ENCODE measurements at places on chromosomes 3 and 15.

DNA sequence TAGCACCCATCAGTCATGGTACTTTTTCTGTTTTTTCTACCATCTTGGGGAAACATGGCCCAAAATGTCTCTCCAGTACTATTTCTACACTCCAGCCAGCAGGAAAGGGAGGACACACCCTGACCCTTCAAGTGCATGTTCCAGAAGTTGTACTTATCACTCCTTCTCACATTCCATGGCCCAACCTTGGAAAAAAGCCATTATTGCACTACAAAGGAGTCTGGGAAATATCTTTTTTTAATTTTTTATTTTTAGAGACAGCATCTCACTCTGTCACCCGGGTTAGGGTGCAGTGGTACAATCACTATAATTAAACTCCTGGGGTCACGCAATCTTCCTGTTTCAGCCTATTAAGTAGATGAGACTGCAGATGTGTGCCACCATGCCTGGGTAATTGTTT lies 100.0 kb upstream of the PPP2R3A start:
- DNase-seq: no peak

GRCh38 chr3:87229113-87229512 lies 2.0 kb downstream of the CHMP2B start:
- no peak for DNase-seq

GRCh38 chr3:193241716-193242115 lies 694 bp downstream of the PLAAT1 start:
- DNase-seq: no peak

GRCh38 chr15:32651229-32651837 lies 9.8 kb downstream of the SCG5 start:
- peak; percentile 54 for DNase-seq

DNA sequence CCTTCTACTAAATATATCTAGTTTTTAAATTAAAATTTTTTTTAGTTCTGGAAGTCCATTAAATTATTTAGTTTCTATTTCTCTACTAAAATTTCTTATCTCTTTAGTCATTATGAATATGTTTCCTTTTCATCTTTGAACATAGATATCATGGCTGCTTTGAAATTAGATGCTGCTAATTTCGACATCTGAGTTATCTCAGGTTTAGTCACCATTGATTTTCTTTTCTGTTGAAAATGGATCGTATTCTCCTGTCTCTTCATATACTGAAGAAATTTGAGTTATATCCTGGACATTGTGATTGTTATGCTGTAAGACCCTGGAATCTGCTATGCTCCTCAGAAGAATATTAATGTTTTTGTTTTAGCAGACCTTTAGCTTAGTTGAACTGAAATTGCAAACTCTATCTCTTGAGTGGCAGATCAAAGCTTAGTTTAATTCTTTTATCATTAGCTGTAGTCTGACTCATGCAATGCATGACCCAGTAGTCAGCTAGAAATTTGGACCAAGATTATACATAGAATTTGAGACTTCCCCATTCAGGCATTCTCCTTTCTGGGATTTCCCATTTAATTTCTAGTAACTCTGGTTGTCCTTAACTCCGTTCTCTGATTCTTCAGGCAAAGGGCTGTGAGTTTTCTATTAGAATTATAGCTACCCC lies 439.8 kb upstream of the IL12A start:
- DNase-seq: no peak

- no peak for DNase-seq
Observed at GRCh38 chr3:125436921-125437320, 61.8 kb upstream of the ZNF148 start.

DNA sequence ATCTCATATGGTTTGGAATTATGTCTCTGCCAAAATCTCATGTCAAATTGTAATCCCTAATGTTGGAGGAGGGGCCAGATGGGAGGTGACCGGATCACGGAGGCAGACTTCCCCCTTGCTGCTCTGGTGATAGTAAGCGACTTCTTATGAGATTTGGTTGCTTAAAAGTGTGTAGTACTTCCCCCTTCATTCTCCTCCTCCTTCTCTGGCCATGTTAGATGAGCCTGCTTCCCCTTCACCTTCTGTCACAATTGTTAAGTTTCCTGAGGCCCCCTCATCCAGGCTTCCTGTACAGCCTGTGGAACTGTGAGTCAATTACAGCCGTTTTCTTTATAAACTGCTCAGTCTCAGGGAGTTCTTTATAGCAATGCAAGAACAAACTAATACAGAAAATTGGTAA lies 51.1 kb downstream of the NEDD4 start:
- peak; percentile 84 for DNase-seq

GRCh38 chr3:13301286-13301987 lies 118.7 kb downstream of the NUP210 start:
- DNase-seq: no peak

GRCh38 chr3:175526609-175527280 lies 667.6 kb downstream of the NAALADL2 start:
- DNase-seq: peak; percentile 40

DNA sequence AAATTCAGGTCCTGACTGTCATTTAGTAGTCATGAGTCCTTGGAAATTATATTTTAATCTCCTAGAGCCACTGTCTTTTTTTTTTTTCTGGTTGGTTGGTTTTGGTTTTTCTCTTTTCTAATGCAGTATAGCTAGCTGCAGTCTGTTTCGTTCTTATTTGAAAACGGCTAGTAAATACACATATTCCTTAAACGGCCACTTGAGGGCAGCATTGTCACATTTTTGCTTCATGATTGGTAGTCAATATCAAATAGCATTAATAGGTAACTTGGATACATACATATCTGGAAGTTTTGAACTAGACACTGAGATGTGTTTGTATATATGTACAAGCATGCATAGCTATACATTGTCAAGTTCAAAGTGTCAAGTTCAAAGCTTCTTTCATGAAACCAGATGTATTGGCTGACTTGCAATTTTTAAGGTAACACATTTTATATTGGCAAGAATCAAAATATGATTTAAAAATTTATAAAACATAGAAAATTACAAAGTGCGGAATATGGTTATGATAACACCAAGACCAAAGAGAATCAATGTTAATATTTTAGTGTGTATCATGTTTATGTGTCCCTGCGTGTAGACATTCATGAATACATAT lies 22.5 kb downstream of the GABRA5 start:
- DNase-seq: peak; percentile 75

- DNase-seq: no peak
Observed at GRCh38 chr3:39127269-39127907, 19.9 kb downstream of the TTC21A start.

- no peak for DNase-seq
Observed at GRCh38 chr3:5126586-5126985, 4.5 kb downstream of the ARL8B start.

- peak; percentile 95 for DNase-seq
Observed at GRCh38 chr3:189710620-189711402, 79.6 kb downstream of the TP63 start.
